NCI-H446 (cell line): ENCODE measurements at places on chromosomes 16 and 17.

- no peak for DNase-seq
Measured at GRCh38 chr16:4775005-4775404, 8.0 kb upstream of the ZNF500 start.

GRCh38 chr16:15757630-15758251 is 99.1 kb downstream of the MYH11 start:
- no peak for DNase-seq

DNA sequence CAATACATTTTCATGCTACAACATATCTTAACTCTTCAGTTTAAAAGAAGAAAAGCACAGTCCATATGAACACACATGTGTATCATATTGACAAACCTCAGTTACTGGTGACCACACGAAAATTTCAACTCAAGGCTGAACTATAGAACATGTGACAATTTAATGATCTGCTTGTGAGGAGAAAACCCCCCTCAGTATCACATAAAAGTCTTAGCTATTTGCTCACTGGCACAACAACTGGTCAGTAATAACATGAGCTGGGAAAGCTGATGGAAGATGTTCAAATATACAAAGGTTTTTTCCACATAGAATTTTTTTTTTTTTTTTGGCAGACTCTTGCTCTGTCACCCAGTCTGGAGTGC is 19.5 kb downstream of the ZNF652 start:
- no peak for DNase-seq

DNA sequence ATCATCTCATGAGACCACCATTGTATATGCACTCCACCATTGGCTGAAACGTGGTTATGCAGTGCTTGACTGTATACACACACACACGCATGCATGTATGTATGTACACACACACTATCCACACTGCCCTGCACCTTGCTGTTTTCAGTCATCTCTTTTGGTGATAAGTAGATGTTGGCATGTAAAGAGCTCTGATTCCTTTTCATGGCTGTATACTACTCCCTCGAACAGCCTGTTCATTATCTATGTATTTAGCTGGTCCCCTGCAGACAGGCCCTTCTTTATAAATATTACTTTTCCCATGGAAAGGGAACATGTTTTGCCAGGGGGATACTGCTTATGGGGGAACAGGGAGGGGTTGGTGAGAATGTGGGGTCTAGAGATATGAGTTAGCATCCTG is 349.4 kb downstream of the FOXL1 start:
- DNase-seq = no peak

DNA sequence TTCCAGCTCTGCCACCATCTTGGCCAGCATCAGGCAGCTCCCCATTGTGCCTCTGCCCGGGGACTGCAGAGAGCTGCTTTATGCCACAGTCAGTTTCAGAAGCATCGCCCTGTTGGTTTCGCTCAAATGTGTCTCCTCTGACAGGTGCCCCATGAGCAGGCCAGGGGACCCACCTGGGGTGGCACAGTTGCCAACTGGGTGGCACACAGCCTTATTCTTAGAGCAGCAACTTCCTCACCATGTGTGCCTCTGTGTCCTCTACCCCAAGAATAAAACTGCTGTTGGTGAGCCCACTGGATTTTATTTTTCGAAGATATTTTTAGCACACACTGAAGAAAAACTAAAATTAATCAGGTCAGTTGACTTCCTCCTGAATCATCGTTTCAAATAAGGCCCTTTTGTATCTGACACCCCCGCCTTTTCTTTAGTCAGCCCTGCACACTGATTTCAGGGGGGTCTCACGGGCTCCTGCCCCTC is 44.9 kb upstream of the CACNG5 start:
- no peak for DNase-seq

DNA sequence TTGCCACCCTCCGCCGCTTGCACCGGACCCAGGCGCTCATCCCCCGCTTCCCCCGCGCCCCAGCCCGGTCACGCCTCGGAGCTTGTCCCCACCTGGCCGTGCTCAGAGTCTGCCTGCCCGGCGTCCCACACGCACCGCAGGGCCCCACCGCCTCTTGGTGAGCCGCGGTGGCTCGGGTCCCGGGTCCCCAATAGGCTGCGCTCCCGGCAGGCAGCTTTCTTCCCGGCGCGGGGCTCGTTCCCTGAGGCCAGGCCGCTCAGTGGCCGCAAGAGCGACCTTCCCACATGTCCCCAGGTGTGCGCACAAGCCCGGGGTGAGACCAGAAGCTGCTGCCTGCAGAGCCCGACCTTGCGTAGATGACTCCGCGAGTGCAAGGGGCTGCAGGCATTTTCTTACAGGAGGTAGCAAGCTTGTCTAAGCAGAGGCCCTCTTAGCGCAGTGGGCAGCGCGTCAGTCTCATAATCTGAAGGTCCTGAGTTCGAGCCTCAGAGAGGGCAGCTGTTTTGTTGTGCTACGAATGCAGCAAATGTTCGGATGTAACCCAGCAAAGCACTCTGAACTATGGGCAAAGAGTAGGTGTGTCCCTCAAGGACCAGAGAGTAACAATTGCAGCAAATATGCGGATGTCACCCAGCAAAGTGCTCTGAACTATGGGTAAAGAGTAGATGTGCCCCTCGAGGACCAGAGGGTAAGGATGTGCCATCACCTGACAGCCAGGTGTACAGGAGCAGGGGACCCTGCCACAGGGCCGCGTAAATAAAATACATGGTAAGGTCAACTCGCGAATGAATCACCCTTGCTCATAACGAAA is 15.6 kb downstream of the TLE7 start:
- peak; percentile 1 for DNase-seq

GRCh38 chr17:41417576-41418015 is 6.8 kb downstream of the KRT37 start:
- no peak for DNase-seq

DNA sequence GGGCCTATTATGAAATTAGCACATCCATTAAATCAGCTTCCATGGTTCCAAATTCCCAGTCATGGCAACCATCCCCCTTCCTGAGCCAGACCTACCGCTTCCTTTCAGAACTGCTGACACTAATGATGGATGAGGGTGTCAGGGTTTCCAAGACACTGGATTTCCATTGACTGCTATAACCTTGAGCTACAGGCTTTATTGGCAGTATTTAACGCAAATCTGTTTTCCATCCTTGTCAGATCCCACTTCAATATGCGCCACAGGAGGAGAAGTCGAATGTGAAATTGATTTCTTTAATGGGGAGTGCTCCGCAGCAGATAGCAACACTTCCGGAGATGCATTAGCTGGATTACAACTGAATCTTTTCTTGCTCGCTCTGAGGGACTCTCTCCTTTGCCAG is 197.1 kb downstream of the HS3ST4 start:
- DNase-seq = no peak

DNA sequence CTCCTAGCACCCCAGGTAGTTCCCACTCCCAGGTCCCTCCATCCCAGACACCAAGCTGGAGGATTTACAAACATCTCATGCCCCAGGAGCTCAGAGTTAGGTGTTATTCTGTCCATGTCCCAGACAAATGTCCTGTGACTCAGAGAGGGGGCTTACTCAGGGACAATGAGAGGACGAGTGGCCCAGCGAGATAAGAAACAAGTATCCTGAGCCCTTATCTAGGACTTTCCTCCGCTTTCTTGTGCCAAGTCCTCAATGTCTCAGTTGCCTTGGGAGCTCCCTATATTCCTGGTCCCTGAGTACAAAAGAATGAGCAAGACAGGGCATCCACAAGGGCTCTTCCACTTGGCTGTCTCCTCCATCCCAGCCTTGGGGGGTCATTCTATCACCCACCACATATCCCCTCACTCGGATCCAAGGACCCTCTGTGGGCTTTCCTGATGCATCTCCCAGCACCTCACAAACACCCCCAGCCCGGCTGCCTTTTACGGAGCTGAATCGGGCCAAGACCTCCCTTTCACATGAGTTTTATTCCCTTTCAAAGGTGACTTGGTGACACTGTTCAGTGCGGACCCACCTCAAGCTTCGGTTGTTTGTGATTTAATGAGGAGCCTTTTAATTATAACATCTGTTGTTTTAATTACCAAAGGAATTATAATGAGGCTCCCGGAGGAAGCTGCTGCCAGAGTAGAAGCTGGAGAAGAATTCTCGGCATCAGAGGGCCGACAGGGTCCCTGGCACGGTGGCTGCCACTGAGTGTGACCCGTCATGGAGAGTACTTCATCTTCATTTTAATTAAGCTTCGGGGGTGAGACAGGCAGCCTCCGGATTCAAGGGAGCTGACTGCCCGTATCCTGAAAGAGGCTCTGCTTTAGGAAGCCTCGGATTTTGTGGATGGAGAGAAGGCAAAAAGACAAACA is 121.5 kb downstream of the WSCD1 start:
- no peak for DNase-seq

GRCh38 chr17:48060249-48060648 is 12.1 kb downstream of the NFE2L1 start:
- DNase-seq = no peak

DNA sequence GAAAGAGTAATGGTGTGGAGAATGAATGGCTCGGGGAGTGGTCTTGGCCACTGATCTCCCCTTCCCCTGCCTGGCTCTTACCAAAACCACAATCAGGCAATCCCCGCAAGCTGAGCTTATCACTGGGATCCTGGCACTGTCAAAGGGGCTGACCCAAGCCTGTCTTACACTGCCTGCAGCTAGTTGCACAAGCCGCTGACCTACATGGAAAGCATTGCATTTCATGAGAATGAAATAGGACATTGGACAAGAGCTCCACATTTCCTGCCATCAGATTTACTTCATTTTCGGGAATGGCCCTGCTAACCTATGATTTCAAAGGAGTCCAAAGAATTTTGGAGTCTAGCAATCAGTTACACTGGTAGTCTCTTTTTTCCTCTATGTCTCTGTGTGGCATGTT is 146.4 kb downstream of the PCTP start:
- DNase-seq = no peak

- DNase-seq = no peak
Measured at GRCh38 chr16:18959031-18959505, 24.7 kb upstream of the TMC7 start.

DNA sequence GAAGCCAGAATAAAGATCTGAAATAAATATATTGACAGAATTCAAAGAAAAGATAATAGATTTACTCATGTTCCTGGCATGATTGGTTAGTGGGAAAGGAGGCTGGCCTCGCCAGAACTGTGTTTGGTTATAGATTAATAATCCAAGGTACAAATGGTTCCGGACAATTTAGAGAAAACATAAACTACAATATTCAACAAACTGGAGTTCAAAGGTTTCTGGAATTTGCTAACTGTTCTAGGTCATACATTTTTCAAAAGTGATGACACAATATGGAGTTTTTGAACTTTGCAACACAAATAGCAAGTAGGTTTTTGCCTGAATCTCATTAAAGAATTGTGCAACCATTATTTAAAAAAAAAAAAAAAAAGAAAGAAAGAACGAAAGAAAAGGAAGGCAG is 251.7 kb upstream of the SALL1 start:
- DNase-seq = no peak

GRCh38 chr16:14378131-14378551 is 251.9 kb downstream of the PARN start:
- DNase-seq = no peak

DNA sequence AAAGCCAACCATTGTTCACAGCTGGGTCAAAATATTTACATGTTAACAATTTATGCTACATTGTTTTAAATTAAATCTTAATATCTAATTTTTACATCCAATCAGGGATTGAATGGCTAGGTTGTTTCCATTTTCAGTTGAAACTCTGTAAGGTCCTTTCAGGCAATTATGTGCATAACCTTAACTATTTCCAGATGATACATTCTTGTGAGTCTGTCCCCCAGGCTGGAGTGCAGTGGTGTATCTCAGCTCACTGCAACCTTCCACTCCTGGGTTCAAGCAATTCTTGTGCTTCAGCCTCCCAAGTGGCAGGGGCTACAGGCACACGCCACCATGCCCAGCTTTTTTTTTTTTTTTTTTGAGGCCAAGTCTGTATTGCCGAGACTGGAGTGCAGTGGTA is 10.4 kb downstream of the CDC42EP4 start:
- no peak for DNase-seq

DNA sequence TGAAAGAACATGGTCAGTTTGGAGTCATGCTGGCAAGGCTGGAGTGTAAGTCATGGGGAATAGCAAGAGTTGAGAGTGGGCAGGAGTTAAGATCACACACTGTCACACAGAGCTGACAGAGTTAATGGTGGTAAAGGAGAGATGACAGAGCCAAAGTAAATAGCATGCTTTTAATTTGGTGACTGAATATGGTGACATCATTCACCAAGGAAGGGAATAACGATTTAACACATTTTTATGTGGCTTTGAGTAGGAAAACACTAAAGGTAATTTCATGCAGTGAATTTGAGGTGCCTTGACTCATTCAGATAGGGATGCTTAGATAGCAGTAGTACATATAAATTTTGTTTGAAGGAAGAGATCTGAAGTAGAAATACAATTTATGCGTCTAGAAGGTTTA is 42.1 kb downstream of the SYNRG start:
- no peak for DNase-seq

GRCh38 chr17:81831957-81832607 is 1.0 kb downstream of the MCRIP1 start:
- no peak for DNase-seq

- no peak for DNase-seq
Measured at GRCh38 chr17:53722407-53722806, 100.3 kb upstream of the KIF2B start.

DNA sequence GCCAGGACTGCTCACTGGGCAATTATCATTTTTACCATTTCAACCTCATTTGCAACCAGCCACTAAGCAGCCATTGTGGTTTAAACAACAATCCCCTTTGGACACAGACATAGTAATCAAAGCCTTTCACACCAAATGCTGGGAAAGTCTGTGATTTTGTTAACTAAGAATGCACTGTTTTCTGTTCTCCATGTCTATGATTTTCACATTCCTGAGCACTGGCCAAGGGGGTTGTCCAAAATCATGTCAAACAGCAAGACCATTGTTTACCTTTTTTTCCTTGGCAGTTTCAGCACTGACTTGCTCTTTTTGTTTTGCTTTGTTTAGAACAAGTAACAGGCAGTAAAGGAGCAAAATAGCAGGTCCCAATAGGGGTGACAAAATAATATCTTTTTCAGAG is 106.3 kb upstream of the SIAH1 start:
- no peak for DNase-seq

DNA sequence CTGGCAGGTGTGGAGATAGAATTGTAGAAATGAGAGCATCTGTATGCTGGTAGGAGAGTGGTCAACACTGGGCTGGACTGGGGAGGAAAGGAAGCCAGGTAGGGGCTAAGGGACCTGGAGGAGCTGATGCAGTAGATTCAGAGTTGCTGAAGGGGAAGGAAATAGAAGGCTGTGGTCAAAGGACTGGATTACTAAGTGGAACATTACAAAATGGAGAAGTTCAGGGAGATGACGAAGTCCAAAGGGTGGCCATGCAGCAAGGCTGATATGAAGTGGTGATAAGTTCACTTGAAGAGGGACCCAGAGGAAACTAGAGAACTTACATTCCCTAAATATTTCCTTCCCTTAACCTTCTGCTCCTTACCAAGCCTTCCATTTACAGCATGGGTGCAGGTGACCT is 8.6 kb upstream of the CCL2 start:
- no peak for DNase-seq
